ENCODE measurements at places on chromosomes 11 and 22.

DNA sequence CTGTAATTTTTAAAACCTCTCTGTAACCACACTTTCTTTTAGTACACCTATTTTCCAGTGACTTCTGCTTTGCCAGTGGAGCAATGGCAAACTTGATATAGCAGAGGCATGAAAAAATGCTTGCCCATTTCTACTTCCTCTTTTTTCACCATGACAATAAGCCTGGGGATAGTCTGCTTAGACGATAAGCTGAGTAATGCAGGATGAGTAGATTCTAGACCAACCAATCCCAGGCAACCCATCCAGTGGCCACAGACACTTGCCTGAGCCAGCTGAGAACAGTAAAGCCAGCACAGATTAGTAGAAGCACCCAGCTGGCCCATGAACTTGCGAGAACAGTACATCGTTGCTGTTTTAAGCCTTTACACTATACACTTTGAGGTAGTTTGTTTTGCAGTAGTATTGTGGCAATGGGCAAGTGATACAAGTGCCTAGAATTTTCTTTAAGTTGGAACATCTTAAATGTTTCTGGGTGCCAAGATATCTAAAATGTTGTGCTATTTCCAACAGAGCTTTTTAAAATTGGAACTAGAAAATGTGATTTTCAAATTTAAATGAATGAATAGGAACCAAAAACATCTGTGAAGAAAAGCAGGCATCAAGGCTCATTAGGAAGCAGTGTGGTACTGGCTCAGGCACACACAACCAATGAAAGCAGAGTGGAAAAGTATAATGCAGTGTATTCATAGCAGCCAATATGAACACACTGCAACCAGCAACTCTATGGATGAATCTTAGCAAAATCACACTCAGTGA is 37.7 kb downstream of the DDI1 start:
- DNase-seq: no peak

DNA sequence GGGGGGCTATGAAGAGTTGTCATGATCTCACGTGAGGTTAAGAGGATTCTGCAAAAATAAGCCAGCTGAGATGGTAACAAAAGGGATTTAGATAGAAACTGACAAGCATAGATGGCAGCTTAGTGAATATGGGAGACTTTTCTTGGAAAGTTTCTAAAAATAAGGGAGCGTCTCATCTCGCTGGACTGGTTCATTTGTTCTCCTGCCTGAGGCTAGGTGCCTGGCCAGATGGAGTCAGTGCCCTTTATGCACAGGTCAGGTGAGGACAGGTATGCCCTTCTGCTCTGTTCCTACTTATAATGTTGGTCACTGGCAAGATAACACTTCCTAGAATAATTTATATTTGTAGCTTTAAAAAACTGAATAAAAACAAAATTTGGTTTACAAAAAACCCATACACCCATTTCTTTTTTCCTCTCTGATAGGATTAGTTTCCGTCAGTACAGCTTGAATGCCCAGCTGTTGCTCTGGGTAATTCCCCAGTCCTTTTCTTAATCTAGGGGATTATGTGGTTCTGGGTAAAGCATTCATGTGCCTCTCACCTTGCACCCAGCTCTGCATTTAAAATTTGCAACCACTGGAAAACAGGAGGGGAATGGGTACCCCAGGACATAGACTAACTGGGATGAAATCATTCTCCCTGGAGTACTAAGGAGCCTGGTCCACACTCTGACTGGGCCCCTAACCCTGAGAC is 90.0 kb downstream of the AMOTL1 start:
- DNase-seq: no peak

DNA sequence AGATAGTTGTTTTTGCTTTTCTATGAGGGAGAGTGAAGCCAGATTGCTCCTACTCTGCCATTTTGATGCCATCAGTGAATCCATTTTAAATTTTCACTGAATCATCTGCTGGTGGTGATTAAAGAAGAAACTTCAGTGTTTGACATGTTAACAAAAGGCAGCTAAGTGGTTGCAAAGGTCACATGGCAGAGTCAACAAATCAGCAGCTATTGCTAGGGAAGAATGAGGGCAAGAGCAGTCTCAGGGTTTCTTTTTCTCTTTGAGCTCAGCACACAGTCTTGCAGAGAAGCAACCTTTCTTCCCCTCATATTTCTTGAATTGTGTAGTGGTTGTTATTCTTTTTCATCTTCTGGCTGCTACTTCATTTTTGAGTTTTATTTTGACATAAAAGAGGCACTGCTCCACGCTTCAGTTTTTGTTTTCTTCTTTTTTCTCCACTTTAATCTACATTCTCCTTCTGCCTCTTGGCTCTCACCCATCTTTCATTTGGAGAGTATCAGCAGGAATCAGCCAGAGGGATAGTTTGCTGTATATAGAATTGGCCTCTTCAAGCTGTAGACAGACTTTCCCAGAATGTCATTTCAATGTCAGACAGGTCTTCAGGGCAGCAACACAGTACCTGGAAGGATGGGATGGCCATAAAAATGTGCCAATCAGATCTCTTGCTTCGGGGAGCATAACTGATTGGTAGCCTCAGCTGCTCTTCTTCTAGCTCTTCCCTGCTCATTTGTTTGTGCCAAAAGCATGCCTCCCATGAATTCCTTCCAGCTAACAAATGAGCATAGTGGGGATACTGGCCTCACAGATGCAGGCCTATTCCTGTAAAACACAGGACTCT is 153.9 kb downstream of the TRPC6 start:
- no peak for DNase-seq

DNA sequence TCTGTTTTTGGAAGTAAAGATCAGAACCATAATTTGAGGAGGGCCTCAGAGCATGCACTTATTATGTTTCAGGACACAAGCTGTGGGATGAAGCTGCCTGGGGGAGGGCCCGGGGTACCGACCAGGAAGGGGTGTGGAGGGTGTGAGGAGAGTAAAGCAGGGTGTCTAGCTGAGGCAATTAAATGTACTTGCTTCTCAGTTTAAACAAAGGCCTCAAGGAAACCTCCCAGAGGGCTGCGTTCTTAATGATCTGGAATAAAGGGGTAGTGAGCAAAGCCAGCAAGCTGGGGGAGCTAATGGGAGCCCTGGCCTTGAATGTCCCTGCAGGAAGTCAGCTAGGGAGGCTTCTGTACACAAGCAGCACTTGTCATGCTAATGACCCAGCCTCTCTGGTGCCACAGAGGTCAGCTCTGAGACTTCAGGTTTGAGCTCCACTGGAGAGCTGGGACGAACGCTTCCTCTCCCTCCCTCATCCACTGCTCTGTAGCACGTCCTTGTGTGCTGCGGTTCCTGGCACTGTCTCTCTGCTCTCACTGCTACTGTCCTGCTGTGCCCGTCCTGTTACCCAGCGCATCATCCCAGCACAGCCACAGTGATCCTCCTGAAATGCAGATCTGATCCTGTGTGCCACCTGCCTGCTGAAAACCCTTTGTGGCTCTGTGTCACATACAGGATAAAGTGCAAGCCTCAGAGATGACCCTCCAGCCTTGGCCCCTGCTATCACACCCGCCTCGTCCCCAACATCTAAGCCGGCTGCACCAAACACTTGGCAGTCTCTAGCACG is 159.7 kb downstream of the DBX1 start:
- DNase-seq: no peak

DNA sequence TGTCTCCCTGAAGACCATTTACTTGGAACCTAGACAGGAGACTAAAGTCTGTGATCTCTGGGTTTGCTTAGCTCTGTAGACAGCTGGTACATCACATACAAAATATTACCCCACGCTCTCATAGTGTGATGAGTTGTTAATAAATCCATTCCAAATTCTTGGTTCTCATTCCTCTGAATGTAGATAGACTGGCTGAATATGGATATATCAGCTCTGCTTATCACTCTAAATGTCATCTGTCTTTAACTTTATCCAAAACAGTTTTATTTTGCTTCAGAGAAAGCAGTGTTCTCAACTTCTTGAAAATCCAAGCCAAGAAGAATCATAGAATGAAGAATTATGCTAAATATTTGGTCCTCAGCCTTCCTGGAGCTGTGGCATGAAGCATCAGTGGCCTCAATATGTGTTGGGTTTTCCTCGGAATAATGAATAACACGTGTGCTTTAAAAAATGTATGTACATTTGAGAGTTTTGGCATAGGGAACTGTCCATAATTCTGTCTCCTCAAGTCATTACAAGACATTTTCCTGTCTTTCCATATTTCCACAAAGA is 10.5 kb upstream of the LDLRAD3 start:
- DNase-seq: no peak

DNA sequence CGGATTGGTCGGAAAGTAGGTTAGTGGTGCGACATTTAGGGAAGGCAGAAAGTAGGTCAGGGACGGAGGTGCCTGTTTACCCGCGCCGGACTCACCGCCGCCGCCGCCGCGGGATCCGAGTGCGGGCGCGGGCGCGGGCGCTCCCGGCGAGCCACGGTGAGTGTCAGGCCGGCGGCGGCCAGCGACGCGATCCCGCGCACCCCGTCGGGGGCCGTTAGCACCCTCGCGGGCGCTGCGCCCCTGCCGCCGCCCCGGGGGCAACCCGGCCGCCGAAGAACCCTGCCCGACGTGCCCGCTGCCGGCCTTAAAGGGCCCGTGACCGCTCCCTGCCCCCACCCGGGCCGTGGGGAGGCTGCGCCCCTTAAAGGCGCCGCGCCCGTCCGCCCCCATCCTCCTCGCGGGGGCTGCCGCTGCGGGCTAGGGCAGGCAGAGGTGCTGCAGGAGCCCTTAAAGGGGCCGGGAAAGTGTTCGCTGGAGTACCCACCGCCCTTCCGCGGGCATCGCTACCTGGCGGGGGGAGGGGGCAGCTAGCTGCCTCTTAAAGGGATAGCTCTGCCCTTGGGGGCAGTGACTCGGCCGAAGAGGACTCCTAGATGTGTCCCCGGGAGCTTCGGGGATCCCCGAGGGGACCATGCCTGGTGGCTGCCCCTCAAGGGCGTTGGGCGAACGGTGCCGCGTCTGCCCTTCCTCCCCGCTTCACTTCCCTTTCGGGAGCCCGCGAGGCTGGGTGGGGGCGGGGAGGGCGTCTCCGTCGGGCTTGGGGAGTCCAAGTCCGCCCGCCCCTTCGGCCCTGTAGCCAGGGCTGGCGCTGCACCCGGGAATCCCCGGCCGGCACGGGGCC is at the start of gene BMAL1:
BMAL1 (plus strand) TSS at position 23 of the 841 bp plus-strand sequence. CDS start 76,519 bp downstream, outside the sequence.
- DNase-seq: no peak

- DNase-seq: no peak
Observed at GRCh38 chr11:57785072-57785471, 23.5 kb downstream of the CTNND1 start.

GRCh38 chr22:29258407-29259252 is 9.2 kb downstream of the RHBDD3 start:
- no peak for DNase-seq

DNA sequence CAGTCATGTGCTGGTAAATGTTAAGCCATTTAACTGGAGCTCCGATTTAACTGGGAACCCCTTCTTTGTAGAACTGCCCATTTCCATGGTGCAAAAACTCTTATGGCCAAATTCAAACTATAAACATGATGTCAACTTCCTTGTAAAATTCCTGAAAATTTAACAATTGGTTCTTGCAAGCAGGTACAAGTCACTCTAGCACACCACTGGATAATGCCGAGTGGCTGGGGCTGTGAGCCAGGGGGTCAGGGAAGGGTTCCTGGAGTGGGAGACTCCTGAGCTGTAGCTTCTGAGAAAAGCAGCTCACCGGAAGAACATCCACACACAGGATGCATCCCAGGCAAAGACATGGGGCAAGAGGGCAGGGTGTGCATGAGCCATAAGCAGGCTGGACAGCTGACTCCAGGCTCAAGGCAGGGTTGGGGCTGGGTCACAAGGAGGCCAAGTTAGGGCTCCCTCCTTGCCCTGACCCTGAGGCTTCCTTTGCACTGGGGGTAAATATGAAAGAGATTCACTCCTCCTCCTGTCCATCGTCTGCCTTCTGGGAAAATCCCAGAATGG is 18.2 kb downstream of the P2RY2 start:
- DNase-seq: no peak

GRCh38 chr11:129589190-129589860 is 213.7 kb downstream of the BARX2 start:
- DNase-seq: no peak

GRCh38 chr11:18495271-18495670 is 31.5 kb downstream of the TSG101 start:
- DNase-seq: no peak
